Activated CD4-positive, alpha-beta T cell treated with anti-CD3 and anti-CD28 coated beads for 48 hours (primary cell): ENCODE measurements at places on chromosomes 3 and 15.

GRCh38 chr3:4722103-4722502 is 229.0 kb downstream of the ITPR1 start:
- no peak for DNase-seq

DNA sequence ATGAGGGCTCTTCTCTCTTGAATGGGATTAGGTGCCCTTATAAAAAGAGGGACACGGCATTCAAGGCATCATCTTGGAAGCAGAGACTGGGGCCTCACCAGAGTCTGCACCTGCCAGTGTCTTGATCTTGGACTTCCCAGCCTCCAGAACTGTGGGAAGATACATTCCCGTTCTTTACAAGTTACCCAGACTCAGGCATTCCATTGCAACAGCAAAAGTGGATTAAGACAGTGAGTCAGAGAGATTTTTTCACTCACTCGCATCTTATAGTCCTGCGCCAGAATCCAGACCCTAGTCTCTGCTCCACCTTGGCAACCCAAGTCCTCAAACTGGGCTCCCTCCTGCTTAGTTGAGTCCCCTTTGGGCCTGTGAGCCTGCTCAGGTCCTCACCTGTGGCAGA is 2.7 kb downstream of the LCTL start:
- no peak for DNase-seq

- no peak for DNase-seq
Measured at GRCh38 chr3:31002730-31003129, 108.3 kb upstream of the GADL1 start.

GRCh38 chr3:192869131-192870031 is 48.3 kb downstream of the MB21D2 start:
- DNase-seq = no peak

DNA sequence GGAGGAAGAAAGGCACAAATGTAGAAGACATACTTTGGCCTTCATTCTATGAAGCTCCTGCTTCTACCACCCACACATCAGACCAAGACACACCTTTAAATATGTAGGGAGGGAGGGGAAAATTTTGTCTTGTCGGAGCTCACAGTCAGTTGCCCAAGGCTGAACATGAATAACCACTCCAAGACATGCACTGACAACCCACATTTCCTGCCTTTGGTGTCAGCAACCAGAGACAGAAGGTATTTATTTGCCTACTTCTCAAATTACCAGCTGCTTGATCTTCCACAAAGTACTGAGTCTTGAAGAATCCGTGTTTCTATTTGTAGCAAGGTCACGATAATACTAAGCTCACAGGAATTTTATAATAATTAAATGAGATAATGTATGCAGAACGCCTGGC is 169.7 kb downstream of the KCNMB2 start:
- no peak for DNase-seq

DNA sequence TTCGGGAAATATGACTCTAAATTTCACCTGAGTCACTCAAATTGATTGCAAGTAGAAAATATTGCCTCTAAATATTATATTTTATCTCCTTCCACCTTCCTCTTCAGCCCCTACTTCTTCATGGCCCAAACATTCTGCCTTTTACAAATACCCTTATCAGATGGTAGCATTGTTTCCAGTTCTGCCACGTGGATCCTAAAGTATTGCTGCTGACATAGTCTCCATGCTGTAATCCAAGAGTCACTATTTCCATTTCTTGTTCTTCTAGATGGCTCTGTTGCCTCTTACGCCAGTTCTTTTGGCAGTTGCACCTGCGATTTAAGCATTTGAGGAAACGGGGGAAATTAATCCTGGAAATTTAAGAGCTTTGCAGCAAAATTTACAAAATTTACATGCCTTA is 13.6 kb downstream of the LMOD3 start:
- no peak for DNase-seq

- no peak for DNase-seq
Measured at GRCh38 chr3:60636846-60637245, 614.4 kb downstream of the FHIT start.

- DNase-seq = no peak
Measured at GRCh38 chr3:10185804-10186762, 21.4 kb downstream of the IRAK2 start.

DNA sequence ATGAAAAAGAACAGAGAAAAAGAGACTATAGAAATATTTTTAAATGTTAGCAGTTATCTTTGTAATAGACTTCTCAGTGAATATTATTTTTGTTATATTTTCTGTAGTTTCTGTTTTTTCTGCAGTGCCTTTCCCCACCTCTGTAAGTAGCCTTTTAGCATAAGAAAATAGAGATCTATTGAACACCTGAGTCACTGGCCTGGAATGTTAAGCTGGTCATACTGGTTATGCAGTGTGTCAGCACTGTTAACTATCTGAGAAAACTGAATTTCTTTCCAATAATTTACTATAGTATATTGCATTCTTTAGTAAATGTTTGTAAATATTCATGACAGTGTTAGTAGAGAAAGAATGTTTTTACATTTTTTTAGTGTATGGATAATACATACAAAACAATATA is 79.8 kb downstream of the NECTIN3 start:
- no peak for DNase-seq

DNA sequence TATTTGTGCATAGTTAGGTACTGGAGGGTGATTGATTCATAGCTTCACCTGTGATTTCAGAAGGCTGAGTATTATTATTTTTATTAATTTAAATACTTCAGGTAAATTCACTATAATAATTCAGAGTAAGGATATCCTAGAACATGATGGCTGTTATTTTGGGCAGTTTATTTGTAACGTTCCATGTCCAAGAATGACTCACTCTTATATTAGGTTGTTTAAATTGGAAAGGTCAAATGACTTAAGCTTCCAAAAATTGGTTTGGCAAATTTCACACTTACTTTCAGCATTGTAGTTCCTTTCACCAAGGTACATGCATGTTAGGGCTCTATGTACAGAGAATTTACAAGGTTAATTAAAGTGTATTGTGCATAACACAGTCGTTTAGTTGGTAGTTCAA is 120.2 kb downstream of the EPHA3 start:
- DNase-seq = no peak

DNA sequence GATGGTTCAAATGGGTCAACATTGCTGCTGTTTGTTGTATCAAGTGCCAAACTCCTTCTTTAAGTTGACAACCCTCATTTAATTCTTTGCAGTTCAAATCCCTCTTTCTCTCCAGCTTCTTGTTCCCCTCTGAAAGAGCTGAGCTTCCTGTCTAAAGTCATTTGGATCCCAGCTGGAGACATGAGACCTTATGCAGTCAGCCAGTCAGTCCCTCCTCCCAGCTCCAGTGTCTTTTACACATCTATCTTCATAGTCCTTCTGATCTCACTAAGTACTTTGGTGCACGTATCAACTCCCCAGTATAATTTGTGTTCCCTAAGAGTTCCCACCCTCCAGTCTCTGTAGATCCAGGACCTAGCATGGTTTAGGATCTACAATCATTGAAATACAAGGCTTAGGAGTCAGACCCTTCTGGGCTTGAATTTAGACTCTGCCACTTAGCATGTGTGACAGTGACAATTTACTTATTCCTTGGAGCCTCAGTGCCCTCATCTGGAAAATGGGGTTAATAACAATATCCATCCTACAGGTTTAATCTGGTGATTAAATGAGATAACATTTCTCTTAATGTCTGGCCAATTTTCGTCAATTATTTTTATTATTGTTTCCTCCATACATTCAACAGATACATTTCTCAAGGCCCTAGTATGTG is 102.8 kb upstream of the SEMA6D start:
- no peak for DNase-seq

- no peak for DNase-seq
Measured at GRCh38 chr15:66424963-66425612, 38.4 kb downstream of the MAP2K1 start.

DNA sequence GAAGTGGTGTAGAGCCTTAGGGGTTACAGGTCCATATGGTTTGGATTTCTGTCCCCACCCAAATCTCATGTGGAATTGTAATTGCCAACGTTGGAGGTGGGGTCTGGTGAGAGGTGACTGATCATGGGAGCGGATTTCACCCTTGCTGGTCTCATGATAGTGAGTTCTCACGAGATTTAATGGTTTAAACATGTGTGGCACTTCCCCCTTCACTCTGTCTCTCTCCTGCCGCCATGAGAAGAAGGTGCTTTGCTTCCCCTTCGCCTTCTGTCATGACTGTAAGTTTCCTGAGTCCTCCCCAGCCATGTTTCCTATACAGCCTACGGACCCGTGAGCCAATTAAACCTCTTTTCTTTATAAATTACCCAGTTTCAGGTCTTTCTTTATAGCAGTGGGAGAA is 43.1 kb upstream of the MFGE8 start:
- DNase-seq = no peak

GRCh38 chr15:92071045-92071634 is 217.6 kb downstream of the SLCO3A1 start:
- DNase-seq = no peak

DNA sequence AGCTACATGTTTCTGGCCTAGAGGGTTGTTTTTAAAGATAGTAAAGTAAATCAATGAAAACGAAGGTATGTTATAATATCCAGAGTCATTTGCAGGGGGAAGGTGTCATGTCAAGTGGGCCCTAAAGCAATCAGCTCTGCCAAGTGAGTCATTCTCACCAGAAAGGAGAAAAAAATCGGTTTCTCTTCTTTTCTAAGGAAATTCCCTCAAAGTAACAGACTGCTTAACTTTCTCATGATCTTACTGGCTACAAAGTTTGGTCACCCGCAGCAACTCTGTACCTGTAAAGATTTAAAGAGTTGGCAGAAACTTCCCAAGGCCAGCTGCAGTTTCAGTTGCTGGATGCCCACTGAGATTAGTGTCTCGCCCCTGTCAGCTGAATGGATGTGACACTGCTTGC is 5.5 kb upstream of the FSIP1 start:
- peak; percentile 23 for DNase-seq

DNA sequence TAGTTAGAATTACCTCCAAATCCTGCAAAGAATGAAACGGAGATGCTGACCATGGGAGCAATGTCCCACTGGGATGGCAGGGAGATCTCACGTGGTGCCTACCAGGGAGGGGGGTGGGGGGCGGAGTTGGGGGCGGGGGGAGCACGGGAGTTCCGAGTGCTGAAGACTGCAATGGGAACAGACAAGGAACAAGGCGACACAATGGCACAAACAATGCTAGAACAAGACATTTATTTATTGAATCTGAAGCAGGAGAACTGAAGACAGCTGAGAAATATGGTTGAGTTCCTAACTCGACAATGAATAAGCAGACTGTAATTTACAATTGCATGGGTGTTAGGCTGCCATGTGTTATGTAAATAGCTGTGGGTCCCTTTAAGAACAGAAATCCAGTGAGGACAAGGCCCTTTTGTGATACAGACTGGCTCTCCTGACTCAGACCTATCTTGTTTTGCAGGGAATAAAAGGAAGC is 91.2 kb downstream of the AQP9 start:
- DNase-seq = no peak

- DNase-seq = no peak
Measured at GRCh38 chr3:174206607-174207192, 652.4 kb upstream of the NAALADL2 start.

- no peak for DNase-seq
Measured at GRCh38 chr3:17846466-17846865, 104.0 kb upstream of the TBC1D5 start.

- no peak for DNase-seq
Measured at GRCh38 chr15:79282371-79283251, at the start of gene ANKRD34C. TSS of gene ANKRD34C (plus strand) at chr15:79282722. CDS start at chr15:79293285, 10,563 bp downstream.

DNA sequence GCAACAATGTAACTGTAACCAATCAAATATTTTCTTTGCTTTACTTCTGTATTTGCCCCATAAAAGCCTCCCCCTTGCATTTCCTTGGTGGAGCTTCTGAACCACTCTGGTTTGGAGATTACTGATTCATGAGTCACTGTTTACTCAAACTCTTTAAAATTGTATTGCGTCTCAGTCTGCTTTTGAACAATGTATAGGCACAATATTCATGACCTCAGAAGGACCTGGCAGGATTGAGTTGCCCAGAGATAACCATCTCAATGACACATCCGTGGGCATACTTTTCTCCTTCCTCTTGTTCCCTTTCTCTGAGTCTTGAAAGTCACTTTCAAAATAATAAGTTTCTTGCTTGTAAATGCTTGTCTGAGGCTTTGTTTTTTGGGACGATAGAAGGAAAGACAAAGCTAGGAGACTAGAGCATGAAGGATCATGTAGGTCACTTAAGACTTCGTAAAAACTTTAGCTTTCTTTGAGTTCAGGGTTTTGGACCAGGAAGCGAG is 57.1 kb upstream of the POU1F1 start:
- DNase-seq = peak; percentile 40

DNA sequence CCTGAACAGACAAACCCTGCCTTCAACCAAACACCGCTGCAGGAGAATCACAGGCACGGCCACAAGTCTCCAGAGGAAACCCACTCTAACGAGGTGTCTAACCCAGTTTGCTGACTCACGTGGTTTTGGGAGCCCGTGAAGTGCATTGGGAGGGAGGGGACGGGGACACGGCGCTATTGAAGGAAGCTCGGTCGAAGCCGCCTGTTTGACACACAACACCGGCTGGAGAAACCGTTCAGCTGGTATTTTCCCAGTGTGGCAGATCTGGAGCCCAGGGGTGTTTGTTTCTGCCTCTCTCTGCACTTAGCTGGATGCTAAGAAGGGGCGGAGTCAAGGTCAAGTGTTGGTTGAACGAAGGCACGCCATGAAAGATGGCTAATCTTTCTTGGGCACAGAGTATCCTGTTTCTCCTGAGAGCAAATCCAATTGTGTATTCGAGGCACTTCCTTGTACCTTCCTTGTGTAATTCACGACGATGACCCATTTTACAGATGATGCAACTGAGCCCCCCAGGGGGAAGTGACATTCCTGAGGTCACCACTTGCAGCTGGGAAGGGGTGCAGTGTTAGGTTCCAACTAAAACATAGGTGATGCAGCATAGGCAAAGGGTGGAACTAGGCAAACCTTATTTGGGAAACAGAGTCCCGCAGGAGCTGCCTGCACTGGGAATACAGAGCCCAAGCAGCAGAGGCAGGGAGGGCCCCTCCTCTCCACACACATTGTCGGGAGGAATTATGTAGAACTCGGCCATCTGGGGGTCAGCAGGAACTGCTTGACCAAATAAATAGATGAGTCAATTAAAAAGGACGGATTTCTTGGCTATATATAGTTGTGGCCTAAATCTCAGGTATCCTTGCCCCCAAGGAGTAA is 22.5 kb downstream of the SLC6A6 start:
- DNase-seq = no peak

GRCh38 chr3:61560517-61561373 is 626 bp upstream of the PTPRG start:
- DNase-seq = peak; percentile 66

- no peak for DNase-seq
Measured at GRCh38 chr15:94177112-94177511, 54.2 kb upstream of the MCTP2 start.

DNA sequence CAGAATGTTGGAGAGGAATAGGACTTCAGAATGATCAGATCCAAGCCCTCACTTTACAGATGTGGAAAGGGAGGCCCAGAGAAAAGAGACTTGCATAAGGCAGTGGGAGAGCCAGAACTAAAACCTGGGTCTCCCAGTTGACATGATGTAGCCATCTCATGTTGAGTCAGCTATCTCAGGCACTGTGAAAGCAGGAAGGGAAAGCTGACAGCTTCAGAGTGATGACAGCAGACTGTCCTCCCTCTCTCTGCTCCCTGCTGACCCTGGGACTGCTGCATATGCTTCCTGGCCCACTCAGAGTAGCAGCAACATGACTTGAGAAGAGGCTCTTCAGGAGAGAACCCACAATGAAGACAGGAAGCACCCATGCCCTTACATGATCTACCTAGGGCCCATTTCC is 14.7 kb downstream of the FHIT start:
- DNase-seq = no peak
